ENCODE measurements at places on chromosomes 1 and 21. TPM values are rescaled to one million over a fixed set of nuclear protein-coding genes. Genes with fewer than 3 reads are reported as not detected.

Gene PLD5
- total RNA-seq = 0.21 TPM

Gene FYB2
- total RNA-seq = not detected

Gene ELOVL1
- total RNA-seq = 52.7 TPM

Gene NECTIN4
- not detected for total RNA-seq

Gene WNT2B
- total RNA-seq = 12.2 TPM

Gene FGR
- total RNA-seq = 26.3 TPM

Gene CLCA4
- total RNA-seq = not detected

Gene CYP4Z1
- total RNA-seq = 10.0 TPM

Gene USP33
- total RNA-seq = 88.3 TPM

Gene OR2T35
- not detected for total RNA-seq

Gene FCRL5
- 0.21 TPM for total RNA-seq

Gene XKR8
- total RNA-seq = 7.5 TPM

Gene PAPPA2
- 0.20 TPM for total RNA-seq

Gene SPATA45
- total RNA-seq = not detected

Gene NMNAT2
- total RNA-seq = 0.60 TPM

Gene NEGR1
- 46.0 TPM for total RNA-seq

Gene AK5
- total RNA-seq = 21.0 TPM

Gene OR6N1
- total RNA-seq = not detected

Gene LY9
- total RNA-seq = 0.22 TPM

Gene C1orf185
- total RNA-seq = not detected

Gene SDC3
- 47.1 TPM for total RNA-seq

Gene C8A
- not detected for total RNA-seq

Gene HORMAD1
- 3.6 TPM for total RNA-seq

Gene PGLYRP3
- total RNA-seq = not detected

Gene NGF
- 20.4 TPM for total RNA-seq

Gene CATSPERE
- total RNA-seq = 0.98 TPM

Gene NEK2
- total RNA-seq = 1.8 TPM

Measured in tibial nerve (tissue), 4 donors.